ENCODE measurements at places on chromosomes 16 and 17.

DNA sequence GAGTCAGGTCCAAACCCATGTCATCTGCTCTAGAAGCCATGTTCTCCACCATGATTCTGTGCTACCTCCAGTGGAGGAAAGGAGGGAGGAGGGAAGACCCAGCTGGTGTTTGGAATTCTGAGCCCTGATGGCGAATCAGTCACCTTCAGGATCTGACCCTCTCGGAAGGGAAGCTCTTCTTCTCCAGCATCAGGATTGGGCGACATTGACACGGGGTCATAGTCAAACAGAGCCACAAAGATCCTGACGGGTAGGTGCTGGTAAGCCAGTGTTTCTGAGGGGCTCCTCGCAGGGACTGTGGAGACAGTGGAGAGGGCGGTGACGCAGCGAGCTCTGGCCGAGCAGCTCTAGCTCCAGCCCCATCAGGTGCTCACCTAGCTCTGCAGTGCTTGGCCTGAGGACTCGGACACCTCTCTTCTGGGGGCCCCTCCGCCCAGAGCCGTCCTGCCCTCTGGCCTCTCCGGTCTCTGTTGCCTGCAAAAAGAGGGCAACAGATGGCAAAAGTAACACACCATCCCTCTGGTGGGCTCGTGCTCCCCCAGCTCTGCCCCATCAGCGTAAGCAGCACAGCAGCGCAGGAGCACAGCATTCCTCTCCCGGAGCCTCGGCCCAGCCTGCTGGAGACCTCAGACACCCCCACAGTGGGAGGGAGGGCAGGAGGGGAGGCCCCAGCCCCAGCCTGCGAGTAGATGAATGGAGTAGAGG lies 21.0 kb downstream of the TSPOAP1 start:
- no peak for DNase-seq

DNA sequence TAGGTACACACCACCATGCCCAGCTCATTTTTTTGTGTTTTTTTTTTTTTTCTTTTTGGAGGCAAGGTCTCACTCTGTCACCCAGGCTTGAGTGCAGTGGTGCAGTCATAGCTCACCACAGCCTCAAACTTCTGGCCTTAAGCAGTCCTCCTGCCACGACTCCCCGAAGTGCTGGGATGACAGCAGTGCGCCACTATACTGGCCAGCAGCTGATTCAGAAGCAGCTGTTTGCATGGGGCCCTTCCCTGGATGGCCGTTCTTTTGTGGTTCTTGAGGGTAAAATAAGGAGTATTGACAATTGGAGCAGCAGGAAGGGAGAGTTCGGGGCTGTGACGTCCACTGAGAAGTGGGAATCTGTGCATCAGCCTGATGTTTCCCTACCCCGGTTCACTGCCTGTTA lies 41.6 kb downstream of the KIAA0513 start:
- no peak for DNase-seq

- peak; percentile 26 for DNase-seq
Observed at GRCh38 chr16:1812732-1813163, 13.9 kb downstream of the HAGH start.

GRCh38 chr17:6215071-6216035 lies 145.2 kb downstream of the WSCD1 start:
- no peak for DNase-seq

DNA sequence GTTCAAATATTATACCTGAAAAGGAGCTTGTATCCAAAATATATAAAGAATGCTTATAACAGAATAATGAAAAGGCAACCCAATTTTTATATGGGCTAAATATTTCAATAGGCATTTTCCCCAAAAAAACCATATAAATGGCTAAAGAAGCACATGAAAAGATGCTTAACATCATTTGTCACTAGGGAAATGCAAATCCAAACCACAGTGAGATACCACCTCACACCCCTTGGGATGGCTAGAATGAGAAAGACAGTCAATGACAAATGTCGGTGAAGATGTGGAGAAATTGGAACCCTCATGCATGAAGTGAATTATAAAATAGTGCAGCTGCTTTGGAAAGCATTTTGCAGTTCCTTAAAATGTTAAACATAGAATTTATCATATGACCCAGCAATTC lies 3.1 kb downstream of the TNFRSF13B start:
- no peak for DNase-seq
